CD4-positive, CD25-positive, alpha-beta regulatory T cell (primary cell): ENCODE measurements at places on chromosomes 7 and 10. TPM values are rescaled to one million over a fixed set of nuclear protein-coding genes. Genes with fewer than 3 reads are reported as not detected.

- DNase-seq, result no peak
- no peaks in the 10 kb centered on the region for H3K4me1 ChIP-seq
- no peak overlapping the region for H3K4me3 ChIP-seq
- peaks cover 1% of the 10 kb centered on the region for H3K27me3 ChIP-seq
Measured at GRCh38 chr7:22193450-22193983, 163.4 kb downstream of the RAPGEF5 start.

DNA sequence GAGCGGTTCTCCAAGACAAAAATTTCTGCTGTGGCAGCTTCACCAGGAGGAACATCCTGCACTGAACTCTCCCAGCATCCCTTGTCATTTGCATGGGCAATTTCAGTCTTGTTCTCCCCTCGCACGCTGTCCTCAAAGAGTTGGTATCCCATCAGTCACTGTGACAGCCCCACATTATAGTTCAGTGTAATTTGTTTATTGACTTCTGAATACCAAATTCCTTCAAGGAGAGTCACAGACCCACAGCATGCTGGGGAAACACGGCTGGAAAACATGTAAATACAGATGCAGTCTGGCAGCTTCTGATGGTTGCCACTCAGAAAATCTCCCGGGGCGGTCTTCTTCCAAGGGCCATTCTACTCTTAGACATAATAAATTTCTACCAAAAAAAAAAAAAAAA, 151.0 kb upstream of the NEBL start:
- H3K36me3 ChIP-seq, result no peaks in the 10 kb centered on the region
- no peaks in the 10 kb centered on the region for H3K4me1 ChIP-seq
- no peak overlapping the region for H3K27ac ChIP-seq
- no peak overlapping the region for H3K4me3 ChIP-seq
- no peaks in the 10 kb centered on the region for H3K27me3 ChIP-seq

DNA sequence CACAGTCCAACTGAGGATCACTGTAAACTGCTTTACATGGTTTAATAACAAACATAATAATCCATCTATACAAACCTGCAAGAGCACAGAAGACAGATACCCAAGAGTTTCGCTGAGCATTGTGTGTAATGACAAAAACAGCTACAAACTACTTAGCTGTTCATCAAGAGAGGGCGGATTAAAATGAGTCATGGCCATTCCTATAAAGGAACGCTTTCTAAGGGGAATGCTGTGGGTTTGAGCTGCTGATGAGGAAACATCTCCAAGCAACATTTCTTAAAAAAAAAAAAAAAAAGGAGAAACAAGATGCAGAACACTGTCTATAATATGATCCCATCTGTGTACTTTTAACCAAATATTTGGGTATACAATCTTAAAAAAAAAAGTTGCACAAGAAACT, 33.8 kb downstream of the VOPP1 start:
- H3K27me3 ChIP-seq, result no peaks in the 10 kb centered on the region
- peaks cover 63% of the 10 kb centered on the region for H3K4me1 ChIP-seq
- peak overlapping the region; percentile 37 for H3K4me3 ChIP-seq
- H3K27ac ChIP-seq, result peak overlapping the region; percentile 52
- no peak for DNase-seq

The SLC26A5 gene
- 0.44 TPM for polyA plus RNA-seq

DNA sequence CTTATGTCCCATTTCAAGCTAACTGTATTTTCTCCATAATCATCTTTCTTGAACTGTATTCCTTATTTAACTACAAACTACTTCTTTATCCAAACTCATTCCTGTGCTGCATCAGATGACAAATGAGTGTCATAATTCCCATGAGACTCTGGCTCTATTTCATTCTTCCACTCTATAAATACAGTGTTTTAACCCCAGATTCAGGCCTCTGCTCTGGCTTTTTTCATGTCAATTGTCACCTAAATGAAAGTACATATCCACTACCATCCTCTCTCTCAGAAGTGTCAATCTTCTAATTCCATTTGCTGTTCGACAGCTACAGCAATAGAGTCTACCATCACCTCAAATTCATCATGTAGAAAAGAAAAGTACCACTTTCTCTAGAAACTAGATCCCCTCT, 172.7 kb downstream of the CACNA2D1 start:
- H3K36me3 ChIP-seq, result no peaks in the 10 kb centered on the region
- H3K27ac ChIP-seq, result no peak overlapping the region
- H3K4me1 ChIP-seq, result no peaks in the 10 kb centered on the region
- H3K4me3 ChIP-seq, result no peak overlapping the region
- DNase-seq, result no peak
